Activated CD4-positive, alpha-beta T cell treated with anti-CD3 and anti-CD28 coated beads, Interleukin-2, Interleukin-6, amounts not matched to agents 100 ng/mL and 50 ng/mL, durations not matched to agents 16 hours and 8 hours (primary cell): ENCODE measurements at places on chromosomes 2 and 18.

- no peak for DNase-seq
Observed at GRCh38 chr2:46827274-46828134, 88.1 kb downstream of the MCFD2 start.

DNA sequence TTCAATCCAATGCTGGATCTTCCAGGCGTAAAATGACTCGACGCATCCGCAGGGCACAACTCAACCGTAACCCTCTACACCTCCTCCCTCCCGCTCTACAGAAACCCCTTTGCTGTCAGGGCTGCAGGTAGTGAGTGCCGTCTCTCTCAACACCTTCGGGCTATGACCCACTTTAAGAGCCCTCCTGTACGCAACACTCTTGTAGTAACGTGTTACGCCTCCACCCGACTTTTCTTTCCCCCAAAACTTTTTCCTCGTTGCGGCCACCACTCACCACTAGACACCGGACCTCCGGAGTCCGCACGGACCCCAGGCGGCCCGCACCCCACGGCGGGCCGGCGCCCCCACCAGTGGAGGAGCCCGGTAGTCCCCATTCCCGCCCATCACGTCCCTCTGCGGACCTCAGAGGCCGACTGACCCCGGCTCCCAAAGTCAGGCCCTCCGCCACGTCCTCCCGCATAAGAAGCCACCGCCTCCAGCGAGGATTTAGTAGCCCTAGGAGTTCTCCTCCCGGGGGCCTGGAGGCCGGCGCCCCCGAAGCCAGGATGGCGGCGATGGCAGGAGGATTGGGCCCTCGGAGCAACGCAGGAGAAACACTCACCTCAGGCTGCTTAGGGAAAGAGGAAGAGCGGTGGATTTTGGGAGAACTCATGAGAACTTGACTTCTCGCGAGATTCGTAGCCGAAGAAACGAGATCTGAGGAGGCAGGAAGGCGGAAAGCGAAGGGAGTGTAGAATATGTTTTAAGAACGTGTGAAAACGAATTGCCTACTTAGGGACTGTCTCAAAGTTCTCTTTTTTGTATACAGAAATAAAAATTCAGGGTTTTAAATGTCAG lies 5.0 kb upstream of the C18orf32 start:
- DNase-seq: peak; percentile 96

DNA sequence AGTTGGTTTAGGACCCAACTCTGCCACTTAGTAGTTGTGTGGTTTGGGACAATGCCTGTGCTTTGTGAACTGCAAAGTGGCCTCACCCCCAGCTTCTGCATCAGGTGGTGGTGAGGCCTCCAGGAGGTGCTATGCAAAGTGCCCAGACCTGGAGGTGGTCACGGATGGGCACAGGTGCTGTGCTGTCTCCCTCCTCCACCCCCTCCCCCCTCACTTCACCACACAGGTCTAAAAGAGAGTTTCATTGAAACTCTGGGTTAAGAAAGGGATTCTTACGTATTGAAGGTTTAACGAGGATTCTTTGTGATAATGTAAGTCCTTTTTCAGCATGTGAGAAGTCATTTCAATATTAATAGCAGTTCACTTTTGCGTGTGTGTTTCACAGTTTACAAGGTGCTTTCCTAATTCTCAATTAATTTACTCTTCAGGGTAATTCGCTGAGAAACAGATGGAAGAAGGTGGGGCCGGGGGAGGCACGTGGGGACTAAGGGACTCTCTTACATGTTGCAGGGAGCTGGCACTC lies 369.9 kb downstream of the LPIN1 start:
- DNase-seq: no peak

DNA sequence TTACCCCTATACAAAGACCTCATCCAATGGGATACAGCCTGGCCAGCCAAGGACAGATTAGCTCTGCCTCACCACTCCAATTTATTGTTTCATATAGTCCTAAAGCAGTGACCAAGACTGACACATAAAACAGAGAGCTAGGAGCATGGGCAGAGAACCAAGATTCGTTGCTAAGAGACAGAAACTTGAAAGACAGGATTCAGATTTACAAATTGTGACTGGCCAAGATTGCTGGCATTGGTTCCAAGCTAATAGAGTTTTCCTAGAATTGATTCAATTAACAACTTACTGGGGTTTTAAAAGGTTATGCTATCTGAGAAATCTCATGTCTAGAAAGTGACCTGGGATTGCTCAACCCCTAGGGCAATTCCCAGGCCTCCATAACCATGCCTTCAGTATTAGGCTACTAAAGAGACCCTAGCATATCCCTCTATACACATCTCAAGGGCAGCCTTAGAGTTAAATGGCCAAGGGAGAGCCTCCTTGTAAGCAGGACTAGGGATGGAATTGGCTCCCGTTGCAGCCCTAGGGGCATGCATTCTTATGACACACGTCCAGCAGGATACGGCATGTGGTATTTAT lies 75.6 kb downstream of the ICOS start:
- no peak for DNase-seq

- DNase-seq: no peak
Observed at GRCh38 chr2:2758793-2759367, 427.8 kb upstream of the MYT1L start.
